ENCODE measurements at places on chromosomes 6 and 20. TPM values are rescaled to one million over a fixed set of nuclear protein-coding genes. Genes with fewer than 3 reads are reported as not detected.

Gene KIF25
- 0.44 TPM for total RNA-seq

Gene ETV7
- total RNA-seq, result 2.0 TPM

Gene ULBP3
- 2.4 TPM for total RNA-seq

Gene KCNQ5
- total RNA-seq, result 9.4 TPM

Gene ZNF165
- total RNA-seq, result 4.2 TPM

Gene SIRPB2
- not detected for total RNA-seq

Gene TOX2
- 85.4 TPM for total RNA-seq

Gene RAMACL
- 0.13 TPM for total RNA-seq

Gene CFB
- total RNA-seq, result 5.6 TPM

Gene DYNLT2
- 2.1 TPM for total RNA-seq

Gene GRM4
- 1.3 TPM for total RNA-seq

Gene CTCFL
- 0.05 TPM for total RNA-seq

Gene PRL
- total RNA-seq, result not detected

Gene HNF4A
- total RNA-seq, result 0.28 TPM

Gene GMPR
- 3.5 TPM for total RNA-seq

Gene POPDC3
- 29.2 TPM for total RNA-seq

Gene LCA5
- total RNA-seq, result 7.0 TPM

Gene NINL
- total RNA-seq, result 25.0 TPM

Gene HSPA1L
- total RNA-seq, result 2.8 TPM
